ENCODE measurements at places on chromosomes 5 and 9.
A peak's percentile ranks its signal among the peaks of the same experiment; 100 is the strongest.

DNA sequence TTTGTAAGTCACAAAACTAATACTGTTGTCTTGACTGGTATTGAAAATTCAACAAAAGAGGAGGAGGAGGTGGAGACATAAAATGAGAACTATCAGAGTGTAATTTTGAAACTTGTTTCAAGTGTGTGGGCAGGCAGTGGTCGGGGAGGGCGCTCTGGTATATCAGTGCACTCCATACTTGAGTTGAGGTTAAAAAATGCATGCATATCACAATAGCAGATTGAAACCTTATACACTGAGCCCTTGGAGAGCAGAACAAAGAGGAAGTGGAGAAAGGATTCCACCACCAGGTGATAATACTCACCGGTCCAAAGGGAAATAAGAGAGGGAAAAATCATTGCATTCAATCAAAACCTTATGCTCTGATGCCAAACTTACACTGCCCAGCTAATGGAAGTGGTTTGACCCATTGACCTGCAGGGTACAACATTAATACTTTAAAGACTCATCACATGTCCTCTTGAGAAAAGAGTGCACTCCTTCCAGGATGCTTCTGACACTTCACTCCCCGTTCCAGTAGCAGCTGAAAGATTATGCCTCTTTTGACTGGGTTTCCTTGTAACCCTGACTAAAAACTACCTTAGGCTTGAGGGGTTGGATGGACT lies 79.5 kb upstream of the FAM169A start:
- DNase-seq: peak; percentile 12

- DNase-seq: no peak
Observed at GRCh38 chr9:16386007-16386826, 484.3 kb downstream of the BNC2 start.

DNA sequence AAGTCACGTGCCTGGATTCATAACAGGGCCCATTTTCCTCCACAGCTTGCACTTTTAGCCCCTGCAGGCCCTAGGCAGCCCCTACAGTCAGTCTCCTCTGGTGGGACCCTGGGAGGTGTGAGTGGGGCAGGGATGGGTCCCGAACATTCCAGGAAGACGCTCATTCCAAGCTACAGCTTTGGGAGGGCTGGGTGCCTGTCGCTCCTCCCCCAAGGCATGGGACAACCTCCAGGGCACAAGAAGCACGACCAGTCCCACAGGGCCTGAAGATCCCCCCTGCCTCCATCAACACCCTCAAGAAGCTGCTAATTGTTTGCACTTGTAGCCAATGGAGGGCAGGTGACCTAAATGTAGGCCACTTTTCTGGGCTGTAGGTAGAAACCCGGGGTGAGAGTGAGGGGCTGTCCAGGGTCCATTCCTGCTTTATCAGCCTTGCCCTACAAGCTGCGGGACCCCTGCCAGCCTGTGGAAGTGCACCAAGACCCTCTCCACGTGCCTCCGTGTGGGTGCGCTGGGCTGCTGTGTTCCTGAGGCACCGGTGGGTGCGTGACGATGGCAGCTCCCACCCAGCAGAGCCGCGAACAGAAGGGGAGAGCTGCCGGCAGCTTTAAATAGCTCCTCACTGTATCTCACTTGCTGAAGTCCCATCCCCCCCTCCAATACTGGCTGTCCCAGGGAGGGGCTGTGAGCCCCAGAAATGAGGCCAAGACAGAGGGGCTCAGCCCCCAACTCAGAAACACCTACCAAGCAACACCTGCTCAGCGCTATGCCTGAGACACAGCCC lies 91.9 kb upstream of the ARAP3 start:
- no peak for DNase-seq

DNA sequence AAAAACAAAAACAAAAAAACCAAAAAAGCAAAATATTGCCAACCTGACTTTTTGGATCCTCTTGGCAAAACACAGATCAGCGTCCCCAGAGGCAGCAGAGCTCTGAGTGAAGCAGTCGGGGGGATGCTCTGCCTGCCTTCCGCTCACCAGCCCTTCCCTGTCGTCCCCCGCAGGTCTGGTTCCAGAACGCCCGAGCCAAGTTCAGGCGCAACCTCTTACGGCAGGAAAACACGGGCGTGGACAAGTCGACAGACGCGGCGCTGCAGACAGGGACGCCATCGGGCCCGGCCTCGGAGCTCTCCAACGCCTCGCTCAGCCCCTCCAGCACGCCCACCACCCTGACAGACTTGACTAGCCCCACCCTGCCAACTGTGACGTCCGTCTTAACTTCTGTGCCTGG lies 20.7 kb downstream of the LHX2 start:
- DNase-seq: no peak

DNA sequence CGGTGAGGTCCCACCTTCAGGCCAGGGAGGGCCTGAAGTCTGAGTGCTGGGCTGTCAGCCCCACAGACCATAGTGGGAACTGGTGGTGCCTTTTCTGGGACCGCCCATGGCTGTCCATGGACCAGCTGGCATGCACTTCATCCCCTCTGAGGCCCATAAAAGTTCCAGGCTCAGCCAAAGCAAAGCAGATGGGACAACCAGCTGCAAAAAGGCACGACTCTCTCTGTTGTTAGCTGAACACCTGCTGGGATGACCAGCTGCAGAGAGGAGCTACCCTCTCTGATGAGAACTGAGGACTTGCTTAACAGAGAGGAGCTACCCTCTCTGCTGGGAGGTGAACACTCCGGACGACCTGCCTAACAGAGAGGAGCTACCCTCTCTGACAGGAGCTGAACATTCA lies 844.3 kb upstream of the DMAC1 start:
- no peak for DNase-seq

DNA sequence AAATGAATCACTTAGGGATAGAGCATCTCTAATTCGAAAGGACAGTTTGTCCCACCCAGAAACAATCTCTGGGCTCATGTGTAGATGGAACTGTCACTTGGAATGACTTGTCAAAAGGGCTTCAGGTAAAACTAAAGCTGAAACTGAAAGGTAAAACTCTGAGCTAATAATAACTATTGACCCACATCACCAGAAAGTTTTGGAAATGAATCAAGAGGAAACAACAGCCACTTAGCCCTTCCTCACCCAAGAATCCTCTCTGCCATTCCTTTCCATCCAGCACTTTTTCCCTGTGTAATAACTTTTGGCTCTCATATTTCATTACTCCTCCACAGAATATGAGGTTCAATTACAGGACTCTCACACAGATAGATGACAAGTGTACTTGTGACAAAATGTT lies 14.0 kb upstream of the GLRX start:
- no peak for DNase-seq

GRCh38 chr9:135346438-135347050 lies 133.0 kb upstream of the PPP1R26 start:
- no peak for DNase-seq

- DNase-seq: no peak
Observed at GRCh38 chr5:126368239-126368812, 54.9 kb upstream of the GRAMD2B start.

DNA sequence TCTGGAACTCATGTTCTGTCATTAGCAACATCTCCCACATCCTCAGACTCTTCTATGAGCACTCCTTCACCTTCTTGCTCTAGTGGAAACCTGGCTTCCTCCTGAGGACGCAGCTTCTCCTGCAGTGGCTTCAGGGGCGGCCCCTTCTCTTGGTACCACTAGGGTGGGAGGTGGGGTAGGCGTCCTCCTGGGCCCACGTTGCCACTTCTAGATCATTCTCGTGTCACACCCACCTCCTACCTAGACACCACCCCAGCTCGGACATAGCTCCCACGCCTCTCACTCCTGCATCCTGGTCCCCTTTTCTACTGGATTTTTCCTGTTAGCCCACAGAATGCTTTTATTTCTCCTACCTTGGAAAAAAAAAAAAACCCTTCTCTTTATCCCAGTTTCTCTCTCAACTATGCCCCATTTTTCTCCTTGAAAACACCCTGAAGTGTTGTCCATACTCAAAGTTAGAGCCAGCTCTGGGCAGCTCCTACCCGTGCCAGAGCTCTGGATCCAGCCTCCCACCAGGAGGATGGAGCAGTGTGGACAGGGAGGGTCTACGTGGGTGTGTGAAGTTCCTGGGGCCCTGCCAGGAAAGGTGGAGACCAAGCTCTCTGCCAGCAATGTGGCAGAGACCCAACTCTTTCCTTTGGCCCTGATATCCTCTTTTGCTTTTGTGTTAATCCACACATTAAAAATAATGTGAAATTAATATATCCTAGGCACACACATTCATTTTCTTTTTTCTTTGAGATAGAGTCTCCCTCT lies 179.2 kb downstream of the HSPA4 start:
- no peak for DNase-seq

GRCh38 chr9:33136721-33137670 lies 30.1 kb downstream of the B4GALT1 start:
- no peak for DNase-seq

- DNase-seq: no peak
Observed at GRCh38 chr9:83330207-83331196, 207.7 kb downstream of the FRMD3 start.

DNA sequence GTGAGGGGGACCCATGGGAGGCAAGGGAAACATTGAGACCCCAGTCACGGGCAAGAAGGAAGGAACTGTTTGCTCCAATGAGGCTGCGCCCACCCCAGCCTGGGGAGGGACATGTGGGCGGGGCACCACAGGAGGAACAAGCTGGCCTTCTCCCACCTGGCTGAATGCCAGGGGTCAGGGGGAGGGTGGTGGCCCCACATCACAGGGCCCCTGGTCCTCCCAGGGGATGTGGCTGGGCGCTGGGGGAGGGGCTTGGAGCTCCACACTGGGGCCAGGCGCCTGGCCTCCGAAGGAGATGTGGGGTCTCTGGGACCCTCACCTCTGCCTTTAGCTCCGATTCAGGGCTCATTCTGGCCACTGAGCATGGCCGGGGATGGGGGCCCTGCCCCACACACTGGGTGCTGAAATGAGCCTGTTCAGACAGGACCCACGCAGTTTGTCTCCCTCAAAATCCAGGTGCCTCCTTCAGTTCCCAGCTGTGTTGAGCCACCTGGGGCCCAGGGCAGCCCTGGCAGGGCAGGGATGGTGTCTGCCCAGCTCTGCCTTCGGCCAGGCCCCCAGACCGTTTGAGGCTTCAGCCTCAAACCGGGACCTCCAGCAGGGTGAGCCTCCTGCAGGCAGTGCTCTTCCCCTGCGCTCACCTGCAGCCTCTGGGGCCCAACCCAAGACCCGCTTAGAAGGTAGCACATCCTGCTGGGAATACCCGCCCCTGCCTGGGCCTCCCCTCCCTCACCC lies 33.2 kb upstream of the NOTCH1 start:
- no peak for DNase-seq
